ENCODE measurements at places on chromosomes 16 and 17.
A peak's percentile ranks its signal among the peaks of the same experiment; 100 is the strongest.

GRCh38 chr17:78374631-78375274 is 3.7 kb upstream of the PGS1 start:
- DNase-seq, result no peak

- no peak for DNase-seq
These were observed 11.3 kb upstream of the DHRS7C start for GRCh38 chr17:9802697-9803096.

- no peak for DNase-seq
These were observed 52.1 kb downstream of the USP10 start for GRCh38 chr16:84751947-84752346.

DNA sequence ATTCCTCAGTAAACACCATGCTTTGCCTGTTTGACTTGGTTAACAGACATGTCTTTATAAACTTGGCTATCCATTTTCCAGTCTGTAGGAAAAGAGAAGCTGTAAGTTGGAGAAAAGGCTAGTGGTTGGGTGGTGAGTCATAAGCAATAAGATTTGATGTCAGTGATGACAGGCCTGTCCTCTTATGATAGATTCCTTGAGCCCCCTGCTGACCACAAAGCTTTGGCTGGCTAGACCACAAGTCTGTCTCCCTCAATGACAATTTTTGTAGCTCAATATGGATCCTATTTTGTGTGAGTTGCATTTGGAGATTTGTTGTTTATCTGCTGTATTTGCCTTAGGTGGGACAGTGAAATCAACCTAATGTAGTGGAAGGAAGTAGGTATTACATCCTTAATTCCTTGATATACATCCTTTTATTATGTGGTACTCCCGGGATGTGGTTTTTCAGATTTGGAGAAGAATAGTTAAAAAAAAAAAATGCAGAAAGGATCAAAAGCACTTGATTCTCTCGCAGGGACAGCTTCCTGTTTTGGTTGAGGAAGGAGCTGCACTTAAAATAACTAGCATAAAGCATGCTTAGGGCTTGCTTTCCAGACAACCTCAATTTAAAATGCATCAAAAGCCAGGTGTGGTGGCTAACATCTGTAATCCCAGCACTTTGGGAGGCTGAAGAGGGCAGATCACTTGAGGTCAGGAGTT is 67.4 kb downstream of the SIAH1 start:
- DNase-seq, result peak; percentile 8

- DNase-seq, result no peak
These were observed 231.0 kb downstream of the C16orf78 start for GRCh38 chr16:49604602-49605001.

GRCh38 chr16:16141784-16142396 is 81.4 kb downstream of the ABCC6 start:
- no peak for DNase-seq

DNA sequence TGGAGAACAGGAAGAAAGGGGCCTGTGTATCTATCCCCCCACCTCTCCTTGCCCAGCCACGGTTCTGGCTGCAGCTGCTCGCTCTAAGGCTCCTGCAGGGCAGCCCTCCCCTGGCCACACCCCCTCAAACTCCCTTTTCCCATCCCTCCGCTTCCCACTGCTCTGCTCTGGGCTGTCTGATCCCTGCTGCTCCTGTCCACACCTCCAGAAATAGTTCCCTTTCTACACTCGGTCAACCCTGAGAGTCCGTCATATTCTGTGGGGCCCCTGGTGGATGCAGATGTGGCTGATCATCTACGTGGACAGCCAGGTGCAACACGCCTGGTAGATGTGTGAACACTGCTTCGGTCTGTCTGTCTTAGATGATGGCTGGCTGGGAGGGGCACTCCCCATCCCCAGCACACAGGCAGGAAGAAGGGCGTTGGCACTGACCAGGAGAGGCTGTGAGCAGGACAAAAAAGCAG is 19.3 kb upstream of the KRT19 start:
- no peak for DNase-seq

- no peak for DNase-seq
These were observed 68.0 kb upstream of the SIAH1 start for GRCh38 chr16:48452991-48453760.

DNA sequence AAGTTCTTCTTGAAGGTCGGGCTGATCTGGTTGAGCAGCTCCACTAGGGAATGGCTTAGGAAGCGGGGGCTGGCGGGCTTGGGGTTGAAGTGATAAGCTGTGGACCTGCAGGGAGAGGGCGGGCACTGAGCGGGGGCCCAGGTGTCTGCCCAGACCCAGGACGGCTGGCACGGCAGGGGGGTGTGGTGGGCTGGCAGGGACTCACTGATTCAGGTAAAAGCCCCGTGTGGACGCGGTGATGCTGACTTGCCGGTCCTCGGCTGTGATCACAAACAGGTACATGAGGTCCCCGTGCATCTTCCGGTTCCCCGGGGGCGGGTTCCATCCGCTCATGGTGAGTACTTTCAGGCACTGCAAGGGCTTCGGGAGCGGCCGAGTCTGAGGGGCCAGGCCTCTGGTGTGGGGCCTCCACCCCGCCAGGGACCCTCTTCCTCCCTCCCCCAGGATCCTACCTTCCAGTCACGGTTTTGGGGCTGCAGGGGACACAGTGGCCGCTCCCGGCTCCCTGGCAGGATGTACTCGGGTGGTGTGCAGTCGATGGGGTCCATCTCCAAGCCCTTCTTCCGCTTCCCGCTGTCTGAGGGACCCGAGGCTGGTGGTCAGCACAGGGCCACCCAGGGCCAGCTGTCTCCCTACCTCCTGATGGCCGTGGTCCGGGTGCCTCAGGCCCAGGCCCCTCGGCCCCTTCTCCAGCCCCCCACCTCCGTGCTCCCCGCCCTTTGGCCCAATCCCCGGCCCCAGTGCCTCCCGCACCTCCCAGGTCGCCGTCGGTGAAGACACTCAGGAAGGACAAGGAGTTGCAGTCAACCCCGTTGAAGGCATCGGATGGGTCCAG is 10.2 kb downstream of the CLUH start:
- no peak for DNase-seq

DNA sequence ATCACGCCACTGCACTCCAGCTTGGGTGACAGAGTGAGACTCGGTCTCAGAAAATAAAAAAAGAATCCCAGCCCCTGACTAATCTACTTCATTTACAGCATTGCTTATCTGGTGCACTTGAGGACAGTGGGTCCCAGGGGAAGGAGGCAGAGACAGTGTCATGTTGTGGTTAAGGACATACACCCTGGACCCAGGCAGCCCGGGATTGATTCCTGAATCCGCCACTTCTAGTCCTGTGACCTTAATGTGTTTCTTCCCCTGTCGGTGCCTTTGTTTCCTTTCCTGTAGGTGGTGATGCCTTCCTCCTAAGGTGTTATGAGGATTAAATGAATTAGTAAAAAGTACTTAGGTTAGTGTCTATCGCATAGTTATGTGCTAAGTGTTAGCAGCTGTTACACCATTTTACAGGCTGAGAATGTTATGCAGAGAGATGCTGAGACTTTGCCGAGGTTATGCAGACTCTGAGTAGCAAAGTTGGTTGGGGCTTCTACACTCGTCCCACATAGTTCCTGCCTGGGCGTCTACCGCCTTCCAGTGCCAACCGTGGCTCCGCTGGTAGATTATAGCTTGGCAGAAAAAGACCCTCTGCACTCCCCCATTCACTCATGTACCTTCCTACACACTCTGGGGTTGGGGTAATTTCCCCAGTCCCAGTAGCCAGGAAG is 74.8 kb downstream of the RAB11FIP4 start:
- DNase-seq, result no peak

DNA sequence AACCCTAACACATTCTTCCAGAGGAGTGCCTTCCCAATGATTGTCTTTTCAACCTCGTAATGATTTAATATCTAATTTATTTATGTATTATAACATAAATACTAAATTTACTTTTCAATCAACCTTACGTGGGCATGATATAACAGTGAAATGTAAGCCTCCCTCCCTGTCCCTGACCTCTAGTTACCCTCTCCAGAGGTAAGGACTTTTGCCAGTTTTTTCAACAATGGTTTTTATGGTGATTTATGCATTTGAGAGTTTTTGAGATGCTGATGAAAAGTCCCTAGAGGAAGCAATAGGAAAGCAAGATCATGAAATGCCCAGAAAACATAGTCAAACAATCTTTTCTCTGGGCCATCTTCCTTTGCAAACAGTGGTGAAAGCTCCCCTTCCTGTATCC is 35.2 kb upstream of the PLLP start:
- no peak for DNase-seq

- DNase-seq, result no peak
These were observed 170.7 kb downstream of the CYB561 start for GRCh38 chr17:63275318-63275970.

- no peak for DNase-seq
These were observed 95.5 kb downstream of the PMP22 start for GRCh38 chr17:15169676-15170075.

GRCh38 chr17:68468788-68469187 is 11.5 kb upstream of the WIPI1 start:
- DNase-seq, result no peak

DNA sequence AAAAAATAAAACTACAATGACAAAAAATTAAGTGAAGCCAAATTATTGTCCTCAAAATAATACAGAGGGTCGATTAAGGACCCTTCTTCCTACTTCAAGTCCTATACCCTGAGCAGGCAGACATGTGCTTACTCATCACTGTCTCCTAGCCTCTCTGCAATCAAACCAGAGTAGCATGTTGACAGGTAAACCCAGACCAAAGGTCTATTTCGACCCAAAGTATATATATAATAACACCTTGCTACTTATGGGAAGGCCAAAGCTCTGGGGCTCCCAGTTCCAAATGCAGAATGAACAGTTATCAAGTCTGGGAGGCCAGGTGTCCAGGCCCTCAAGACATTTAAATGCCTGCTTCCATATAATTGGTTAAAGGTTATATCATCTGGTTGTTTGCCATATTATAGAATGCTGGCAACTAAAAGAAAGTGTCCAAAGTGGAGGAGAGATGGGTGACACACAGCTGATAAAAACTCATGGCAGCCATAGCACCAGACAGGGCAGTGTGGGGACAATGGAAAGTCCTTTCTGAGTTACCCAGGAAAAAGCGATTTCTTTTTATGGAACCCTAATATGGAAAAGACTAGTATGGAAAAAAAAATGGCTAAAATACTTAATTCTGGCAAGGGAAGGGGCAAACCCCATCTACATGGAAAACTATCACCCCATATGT is 53.6 kb downstream of the N4BP1 start:
- no peak for DNase-seq

GRCh38 chr16:5730783-5731182 is 633.2 kb upstream of the EEF2KMT start:
- no peak for DNase-seq

- no peak for DNase-seq
These were observed 67.4 kb downstream of the CDH11 start for GRCh38 chr16:65054457-65054856.

- no peak for DNase-seq
These were observed 13.3 kb downstream of the ARL2BP start for GRCh38 chr16:57258226-57258909.

DNA sequence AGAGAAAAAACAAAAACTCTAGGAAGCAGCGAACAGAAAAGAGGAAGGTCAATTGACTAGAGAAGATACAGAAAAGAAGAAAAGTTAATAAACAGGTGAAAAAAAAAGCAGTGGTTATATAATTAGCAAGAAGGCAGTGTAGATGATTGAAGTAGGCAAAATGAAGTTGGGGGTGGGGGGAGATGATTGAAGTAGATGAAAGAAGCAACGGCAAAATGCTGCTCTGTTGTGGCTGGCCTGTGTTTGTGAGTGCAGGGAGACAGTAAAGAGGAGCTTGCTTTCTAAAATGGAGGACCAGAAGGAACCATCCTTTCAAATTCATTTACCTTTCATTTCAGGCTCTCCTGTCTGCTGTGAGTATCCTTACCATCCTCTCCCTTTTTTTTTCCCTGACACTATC is 3.6 kb downstream of the EVI2B start:
- no peak for DNase-seq

- DNase-seq, result no peak
These were observed 18.8 kb upstream of the BMERB1 start for GRCh38 chr16:15415511-15415985.

DNA sequence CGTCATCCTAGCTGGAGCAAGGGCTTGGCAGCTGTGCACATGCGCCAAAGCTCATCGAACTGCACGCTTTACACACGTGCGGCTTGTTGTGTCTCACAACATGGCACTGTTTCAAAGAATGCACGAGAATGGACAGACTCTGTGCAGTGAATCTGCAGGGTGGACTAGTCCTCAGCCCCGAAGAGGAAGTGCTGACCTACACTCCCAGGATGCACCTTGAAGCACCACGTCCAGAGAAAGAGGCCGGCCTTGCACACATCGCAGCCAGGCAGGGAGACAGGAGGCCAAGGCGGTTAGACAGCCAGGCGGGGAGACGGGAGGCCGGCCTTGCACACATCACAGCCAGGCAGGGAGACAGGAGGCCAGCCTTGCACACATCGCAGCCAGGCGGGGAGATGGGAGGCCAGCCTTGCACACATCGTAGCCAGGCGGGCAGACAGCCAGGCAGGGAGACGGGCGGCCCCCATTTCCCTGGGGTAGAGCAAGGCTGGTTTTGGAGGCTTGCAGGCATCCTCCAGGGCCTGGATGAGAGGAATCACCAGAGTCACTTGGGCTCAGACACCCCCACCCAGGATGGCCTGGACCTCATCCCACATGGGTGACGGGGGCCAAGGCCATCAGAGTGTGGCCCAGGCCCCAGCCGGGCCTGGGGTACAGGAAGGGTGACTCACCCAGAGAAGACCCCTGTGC is 9.0 kb upstream of the CACNA1H start:
- no peak for DNase-seq

GRCh38 chr16:85449885-85450245 is 163.3 kb upstream of the GSE1 start:
- no peak for DNase-seq

DNA sequence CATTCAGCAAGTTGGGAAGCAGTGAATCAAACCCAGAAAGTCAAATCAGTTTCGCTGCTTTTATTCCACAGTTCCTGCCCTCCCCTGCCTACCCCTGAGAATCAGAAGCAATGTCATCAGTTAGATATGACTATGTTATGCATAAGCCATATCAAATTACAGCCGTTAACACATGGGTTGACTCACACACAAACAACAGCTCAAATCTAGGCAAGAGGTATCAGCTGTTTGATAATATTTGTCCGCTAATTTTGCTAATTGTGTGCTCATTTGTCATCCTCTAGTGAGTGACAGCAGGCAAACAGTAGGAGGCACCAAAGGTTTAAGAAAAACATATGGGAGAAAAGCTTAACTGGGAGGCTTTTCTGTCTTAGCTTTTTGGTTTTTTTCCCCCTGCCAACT is 327.4 kb upstream of the CCL2 start:
- no peak for DNase-seq

DNA sequence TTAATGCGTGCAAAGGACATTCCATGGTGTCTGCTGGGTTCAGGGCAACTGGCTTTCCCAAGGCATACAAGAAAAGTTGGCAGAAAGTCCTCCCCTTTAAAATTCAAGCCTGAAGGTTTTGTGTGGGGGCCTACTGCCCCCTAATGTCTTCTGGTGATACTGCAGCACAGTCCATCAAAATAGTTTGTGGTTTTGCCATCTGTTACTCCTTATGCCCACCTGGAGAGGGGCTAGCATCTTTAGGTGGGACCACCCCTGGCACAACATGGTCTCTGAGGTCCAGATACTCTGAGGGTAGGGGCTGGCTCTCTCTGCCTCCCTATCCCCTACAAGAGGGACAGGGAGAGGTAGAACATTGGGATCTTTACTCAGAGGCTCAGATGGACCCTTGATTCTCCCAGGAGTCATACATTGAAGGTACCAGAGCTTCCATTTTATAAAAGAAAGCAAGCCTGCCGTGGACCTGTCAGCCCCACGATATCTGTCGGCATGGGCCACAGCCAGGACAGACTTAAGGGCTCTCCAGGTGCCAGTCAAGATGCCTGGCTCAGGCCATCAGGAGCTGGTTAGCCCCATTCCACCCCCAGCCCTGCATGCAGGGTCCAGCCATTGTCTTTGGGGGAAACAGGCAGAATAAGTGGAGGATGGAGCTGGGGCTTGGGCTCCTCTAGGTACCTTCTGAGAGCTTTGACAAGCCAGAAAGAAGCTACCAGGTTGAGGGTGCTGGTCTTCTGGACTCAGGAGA is 6.3 kb downstream of the ESRP2 start:
- DNase-seq, result no peak
